Body of pancreas (tissue), 4 donors: ENCODE measurements at places on chromosomes 3 and 15. TPM values are rescaled to one million over a fixed set of nuclear protein-coding genes. Genes with fewer than 3 reads are reported as not detected.

- DNase-seq: no peak
Measured at GRCh38 chr3:108250626-108251025, 28.4 kb upstream of the IFT57 start.

TMEM266 gene
- total RNA-seq: 9.1 TPM

DNA sequence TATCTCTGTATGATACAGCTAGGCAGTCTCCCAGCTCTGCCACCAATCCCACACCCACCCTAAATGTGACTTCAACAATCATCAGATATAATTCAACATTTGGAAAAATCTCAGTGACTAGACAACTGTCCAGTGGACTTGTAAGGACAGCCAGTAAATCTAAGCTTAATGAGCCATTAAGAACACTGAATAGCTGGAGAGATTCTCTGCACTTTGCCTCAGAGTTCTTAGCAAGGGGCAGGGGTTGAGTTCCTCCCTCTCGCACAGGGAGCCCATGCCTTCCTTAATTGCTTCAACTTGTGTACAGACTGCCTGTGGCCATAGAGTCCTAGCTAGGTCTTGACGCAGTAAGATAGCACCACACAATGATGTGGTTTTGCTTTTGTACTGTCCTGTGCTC lies 15.6 kb downstream of the MEX3B start:
- DNase-seq: no peak

- no peak for DNase-seq
Measured at GRCh38 chr3:37229291-37229690, 54.9 kb upstream of the LRRFIP2 start.

- no peak for DNase-seq
Measured at GRCh38 chr3:78293284-78293683, 1253.4 kb downstream of the ROBO2 start.

- DNase-seq: no peak
Measured at GRCh38 chr3:32584660-32585059, 14.0 kb upstream of the DYNC1LI1 start.

GOLGA8T gene
- not detected for total RNA-seq

GRCh38 chr3:12992629-12993516 lies 80.4 kb downstream of the IQSEC1 start:
- peak; percentile 55 for DNase-seq

DNA sequence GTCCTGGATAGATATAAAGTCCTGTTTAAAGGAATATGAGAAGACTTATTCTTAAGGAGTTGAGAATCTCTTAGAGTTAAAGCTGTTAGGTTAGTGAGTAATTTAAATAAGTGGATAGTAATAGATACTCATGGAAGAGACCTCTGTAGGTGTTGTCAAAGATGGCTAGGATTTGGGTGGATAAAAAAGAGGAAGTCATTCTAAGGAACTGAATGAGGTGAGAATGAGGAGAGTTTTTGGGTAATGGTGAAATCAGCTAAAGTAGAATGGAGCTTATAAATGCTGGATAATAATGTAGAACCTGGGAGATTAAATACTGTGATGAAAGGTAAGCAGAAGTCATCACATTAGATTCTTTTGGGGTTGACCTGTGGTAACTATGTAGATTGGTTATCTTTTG lies 8.1 kb downstream of the ARIH1 start:
- no peak for DNase-seq

DNA sequence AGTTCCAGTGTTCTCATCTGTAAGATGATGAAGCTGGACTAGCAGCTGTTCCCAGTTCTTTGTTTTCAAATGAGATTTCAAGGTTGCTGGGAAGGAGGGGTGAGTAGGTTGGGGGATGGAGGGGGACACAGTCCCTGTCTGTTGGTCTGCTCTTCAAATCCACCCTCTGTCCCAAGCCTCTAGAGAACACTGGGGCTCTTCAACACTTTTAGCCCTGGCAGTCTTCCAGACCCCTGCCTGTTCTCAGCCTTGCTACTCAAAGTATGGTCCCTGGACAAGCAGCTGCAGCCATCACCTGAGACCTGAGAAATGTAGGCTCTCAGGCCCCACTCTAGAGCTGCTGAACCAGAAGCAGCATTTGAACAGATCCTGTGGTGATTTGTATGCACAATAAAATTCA lies 41.3 kb downstream of the NEK11 start:
- DNase-seq: no peak

GRCh38 chr3:125605756-125606155 lies 10.5 kb upstream of the OSBPL11 start:
- no peak for DNase-seq

DNA sequence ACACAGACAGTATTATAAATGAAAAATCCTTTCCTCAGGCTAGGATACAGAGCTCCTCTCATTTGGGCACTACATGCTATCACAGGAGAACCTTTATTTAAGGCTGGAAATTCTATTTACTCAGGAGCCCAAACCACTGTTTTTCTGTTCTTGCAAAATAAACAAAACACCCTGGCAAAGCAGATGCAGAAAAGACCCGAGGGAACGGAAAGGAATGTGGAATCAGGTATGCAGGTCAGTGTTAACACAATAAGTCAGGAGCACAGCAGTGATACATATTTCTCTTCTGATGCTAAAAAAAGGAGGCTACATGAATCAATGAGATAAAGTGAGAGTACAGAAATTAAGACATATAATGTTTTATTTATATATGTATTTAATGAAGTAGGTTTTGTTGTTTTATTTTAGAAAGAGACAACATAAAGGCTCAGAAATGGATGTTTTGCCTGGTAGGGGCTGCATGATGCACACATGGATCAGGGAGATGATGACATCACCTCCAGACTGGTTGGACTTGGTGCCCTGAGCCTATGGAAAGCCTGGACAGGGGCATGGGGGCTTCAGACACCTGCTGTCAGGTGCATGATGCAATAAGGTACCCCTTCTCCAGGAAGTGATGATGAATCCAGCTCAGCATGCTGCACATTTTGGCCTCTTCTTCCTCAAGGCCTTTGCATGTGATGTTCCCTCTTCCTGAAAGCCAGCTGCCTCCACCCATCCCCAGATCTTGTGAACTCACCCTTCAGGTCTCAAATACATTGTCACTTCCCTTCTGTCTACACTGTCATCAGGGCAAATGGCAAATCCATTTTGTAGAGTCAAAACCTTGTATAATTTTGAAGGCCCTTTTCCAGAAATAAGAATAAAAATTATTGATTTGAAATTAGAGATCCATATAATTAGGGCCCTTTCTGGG lies 19.1 kb upstream of the RBP1 start:
- DNase-seq: no peak

DNA sequence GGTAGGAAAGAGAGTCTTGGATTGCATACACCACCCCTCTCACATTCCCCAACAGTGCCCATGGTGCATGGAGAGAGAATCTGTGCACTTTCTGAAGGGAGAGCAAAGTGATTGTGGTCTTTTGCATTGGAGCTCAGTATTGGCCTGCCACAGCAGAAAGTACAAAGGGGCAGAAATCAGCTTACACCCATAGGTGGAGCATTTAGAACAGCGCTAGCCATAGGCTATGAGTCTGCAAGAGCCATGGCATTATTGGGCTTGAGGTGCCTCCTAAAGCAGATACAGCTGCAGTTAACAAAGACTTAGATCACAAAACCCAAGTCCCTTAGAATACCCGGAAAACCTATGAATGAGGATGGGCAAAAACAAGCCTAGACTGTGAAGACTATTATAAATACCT lies 21.8 kb downstream of the SI start:
- DNase-seq: no peak

CTXN2 gene
- total RNA-seq: 0.52 TPM

CD86 gene
- 7.6 TPM for total RNA-seq

- no peak for DNase-seq
Measured at GRCh38 chr3:147630921-147631415, 221.8 kb downstream of the ZIC1 start.

ADGRG7 gene
- not detected for total RNA-seq

- DNase-seq: no peak
Measured at GRCh38 chr15:64530918-64531317, 70.5 kb downstream of the ZNF609 start.

CHRD gene
- 47.2 TPM for total RNA-seq

DNA sequence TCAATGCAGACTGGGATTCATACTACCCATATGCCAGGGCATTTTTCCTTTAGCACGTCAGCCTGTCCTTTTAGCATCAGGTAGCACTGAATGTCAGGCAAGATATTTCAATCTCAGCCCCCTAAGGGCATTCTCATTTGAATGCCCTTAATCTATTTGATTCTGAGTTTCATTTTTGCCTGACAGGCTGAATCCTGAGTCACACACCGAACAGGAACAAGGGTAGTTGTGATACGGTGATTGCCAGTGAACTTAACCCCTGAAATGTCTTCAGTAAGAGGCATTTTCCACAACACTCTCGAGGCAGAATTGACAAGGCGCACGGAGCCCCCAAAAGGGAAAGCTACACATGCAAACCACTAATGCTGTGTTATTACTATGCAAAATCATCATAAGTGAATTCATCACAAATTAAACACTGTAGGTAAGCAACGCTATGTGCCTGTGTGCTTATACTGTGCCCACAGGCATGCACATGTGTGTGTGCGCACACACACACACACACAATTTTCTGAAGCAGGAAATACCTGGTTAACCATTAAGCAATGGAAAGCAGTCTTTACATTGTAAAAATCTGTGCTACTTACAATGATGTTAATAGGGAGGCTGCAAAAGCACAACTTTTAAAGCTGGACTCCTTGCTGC lies 130.4 kb downstream of the ZNF385D start:
- no peak for DNase-seq

- DNase-seq: no peak
Measured at GRCh38 chr15:99997112-99997651, 263.9 kb upstream of the LYSMD4 start.

OSTN gene
- not detected for total RNA-seq

DNA sequence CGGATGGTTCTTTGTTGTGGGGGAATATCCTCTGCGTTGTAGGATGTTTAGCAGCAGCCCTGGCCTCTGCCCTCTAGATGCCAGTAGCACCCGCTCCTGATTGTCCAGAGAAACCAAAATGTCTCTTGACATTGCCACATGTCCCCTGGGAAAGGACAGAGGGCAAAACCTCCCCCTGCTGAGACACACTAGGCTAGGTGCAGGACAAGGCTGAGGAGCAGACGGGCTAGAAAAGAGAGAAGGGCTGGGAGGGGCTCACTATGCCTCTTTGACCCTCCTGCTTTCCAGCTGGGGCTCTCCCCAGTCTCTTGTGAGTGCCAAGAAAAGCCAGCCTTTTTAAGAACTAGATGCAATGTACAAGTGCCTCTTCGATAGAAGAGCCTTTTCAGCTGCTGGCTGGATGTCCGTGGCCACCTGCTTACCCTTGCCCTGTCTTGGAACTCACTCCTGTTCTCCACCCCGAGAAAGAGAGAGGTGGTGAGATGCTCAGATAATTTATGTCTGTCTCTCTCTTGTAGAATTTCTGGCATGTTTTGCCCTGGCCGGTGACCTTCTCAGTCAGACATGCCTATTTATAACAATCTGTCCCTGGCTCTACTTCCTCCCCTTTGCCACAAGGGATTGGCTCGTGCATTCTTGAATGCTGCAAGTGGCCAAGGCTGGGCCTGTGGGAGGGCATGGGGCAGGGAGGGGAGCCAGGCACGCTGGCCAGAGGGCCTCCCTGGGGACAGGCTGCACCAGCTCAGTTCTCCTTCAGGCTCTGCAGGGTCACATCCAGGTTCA lies 142.6 kb downstream of the RPLP1 start:
- DNase-seq: peak; percentile 81

- no peak for DNase-seq
Measured at GRCh38 chr15:52021892-52022540, 3.0 kb downstream of the MAPK6 start.

C3orf85 gene
- not detected for total RNA-seq

DOCK3 gene
- total RNA-seq: 0.52 TPM

GOLGA6L10 gene
- 10.2 TPM for total RNA-seq

GRCh38 chr15:70096215-70097062 lies 1.3 kb downstream of the TLE3 start:
- DNase-seq: peak; percentile 42

DNA sequence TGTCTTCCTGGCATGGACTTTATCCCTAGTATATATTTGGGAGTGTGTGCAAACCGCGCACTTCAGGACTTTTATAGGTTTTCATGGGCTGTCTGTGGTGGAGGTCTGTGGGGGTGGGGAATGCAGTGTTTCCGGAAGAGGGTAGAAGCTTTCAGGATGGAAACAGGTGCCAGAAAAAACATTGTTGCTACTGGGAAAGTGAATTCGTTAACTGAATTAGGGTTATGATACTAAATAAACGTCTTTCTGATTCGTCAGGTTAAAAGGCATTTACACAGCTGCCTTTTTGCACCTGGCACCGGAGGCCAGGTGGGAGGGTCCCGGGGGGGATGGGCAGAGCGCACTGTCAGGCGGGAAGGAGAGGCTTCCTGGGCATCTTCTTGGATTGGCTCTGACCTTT lies 62.1 kb downstream of the SLCO3A1 start:
- no peak for DNase-seq

GRCh38 chr15:74197176-74197965 lies 5.2 kb downstream of the STRA6 start:
- no peak for DNase-seq

RBMS3 gene
- 29.7 TPM for total RNA-seq

SLC9A9 gene
- total RNA-seq: 2.3 TPM

IL17RD gene
- total RNA-seq: 2.3 TPM

ALG1L2 gene
- total RNA-seq: not detected

GRCh38 chr15:41881550-41881919 lies 12.3 kb downstream of the SPTBN5 start:
- DNase-seq: no peak

DNA sequence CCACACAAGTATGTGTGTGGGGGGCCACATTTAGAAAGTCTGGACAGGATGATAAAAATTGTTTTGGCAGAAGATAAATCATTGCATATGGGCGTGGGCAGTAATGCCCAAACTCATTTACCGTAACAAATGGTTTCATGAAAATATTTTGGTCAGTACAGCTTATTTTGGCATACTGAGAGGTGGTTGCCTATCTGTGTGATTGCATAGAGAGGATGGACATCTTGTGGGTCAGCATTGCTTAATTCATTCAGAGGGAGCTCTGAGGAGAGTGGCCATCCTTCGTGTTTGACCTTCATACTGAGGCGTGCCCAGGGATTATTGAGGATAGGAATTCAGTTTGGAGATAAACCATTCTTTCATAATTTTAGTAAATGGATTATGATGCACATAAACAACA lies 162.5 kb downstream of the GAP43 start:
- no peak for DNase-seq

DNAJA4 gene
- 8.0 TPM for total RNA-seq

SUSD5 gene
- total RNA-seq: 1.8 TPM

ARHGAP31 gene
- 7.9 TPM for total RNA-seq

- no peak for DNase-seq
Measured at GRCh38 chr3:188602620-188603019, 448.7 kb downstream of the LPP start.

AVEN gene
- total RNA-seq: 12.2 TPM

PLCH1 gene
- total RNA-seq: 3.0 TPM

- DNase-seq: peak; percentile 28
Measured at GRCh38 chr3:113157408-113158030, 53.8 kb upstream of the BOC start.
